ENCODE measurements at places on chromosomes 5 and 9. TPM values are rescaled to one million over a fixed set of nuclear protein-coding genes. Genes with fewer than 3 reads are reported as not detected.

- DNase-seq, result no peak
Measured at GRCh38 chr5:159704160-159704559, 212.1 kb upstream of the ADRA1B start.

DNA sequence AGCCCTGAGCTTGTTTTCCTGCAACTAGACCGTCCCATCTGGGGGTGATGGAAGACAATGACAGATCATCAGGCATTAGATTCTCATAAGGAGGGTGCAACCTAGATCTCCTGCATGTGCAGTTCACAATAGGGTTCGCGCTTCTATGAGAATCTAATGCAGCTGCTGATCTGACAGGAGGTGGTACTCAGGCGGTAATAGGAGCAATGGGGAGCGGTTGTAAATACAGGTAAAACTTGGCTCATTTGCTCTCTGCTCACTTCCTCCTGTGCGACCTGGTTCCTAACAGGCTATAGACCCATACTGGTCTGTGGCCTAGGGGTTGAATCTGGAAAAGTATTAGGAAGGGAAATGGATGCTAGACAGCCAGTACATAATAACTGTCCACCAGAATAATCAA is 39.7 kb downstream of the PTTG1 start:
- no peak for DNase-seq

The PHF24 gene
- not detected for total RNA-seq

DNA sequence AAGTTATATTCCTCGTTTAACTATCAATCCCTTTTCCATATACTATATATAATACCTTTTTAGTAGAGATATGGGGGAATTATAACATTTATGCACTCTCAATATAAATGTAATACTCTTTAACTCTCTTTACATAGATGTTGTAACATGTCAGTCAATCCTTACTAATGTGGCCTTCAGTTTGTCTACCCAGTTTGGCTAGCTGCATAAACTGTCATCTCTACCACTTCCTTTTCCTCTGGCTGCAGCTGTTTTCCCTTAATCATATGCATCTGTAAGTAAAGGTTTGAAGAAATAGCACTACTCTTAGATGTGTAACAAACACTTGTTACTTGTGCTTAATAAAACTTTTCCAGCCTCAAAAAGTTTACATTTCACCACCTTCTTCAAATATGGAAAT is 13.4 kb downstream of the ABHD17B start:
- no peak for DNase-seq

The PCDH1 gene
- total RNA-seq, result 31.3 TPM

DNA sequence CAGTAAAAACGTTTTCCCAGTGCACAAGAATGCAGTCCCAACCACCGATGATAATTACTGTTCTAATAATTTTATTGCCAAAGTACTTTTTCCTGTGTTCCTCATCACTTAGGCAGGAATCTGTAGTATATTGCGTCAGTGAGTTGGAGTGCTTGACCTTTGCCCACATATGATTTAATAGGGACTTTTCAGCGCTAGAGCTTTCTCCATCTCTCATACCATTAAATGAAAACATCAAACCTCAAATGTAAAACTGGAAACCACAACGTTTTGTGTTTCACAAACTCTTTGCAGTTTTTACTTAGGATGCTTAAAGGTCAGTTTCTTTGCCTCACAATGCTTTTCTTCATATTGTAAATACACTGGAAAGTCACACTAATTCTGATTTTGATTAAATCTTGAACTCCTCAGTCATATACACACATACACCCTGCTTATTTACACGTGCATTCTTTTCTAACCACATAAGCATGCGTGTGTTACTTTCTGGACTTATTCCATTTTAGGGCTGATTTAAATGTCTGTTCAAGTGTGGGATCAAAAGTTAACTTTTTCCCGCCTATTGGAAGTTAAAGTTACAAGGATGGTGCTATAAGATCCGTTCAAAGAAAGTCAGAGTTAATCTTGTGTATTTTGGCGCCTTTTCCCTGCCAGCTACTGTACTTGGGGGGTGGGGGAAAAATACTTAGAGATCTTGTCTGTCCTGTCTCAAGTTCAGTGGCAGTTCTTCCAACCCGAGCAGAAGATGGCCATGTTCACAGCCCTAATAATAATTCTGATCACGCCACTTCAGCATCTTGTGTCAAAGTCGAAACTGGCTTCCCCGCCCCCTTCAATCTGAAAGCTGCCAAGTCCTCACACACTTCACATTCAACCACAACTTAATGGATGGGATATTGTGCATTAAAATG is 6.6 kb upstream of the NFIB start:
- peak; percentile 54 for DNase-seq

DNA sequence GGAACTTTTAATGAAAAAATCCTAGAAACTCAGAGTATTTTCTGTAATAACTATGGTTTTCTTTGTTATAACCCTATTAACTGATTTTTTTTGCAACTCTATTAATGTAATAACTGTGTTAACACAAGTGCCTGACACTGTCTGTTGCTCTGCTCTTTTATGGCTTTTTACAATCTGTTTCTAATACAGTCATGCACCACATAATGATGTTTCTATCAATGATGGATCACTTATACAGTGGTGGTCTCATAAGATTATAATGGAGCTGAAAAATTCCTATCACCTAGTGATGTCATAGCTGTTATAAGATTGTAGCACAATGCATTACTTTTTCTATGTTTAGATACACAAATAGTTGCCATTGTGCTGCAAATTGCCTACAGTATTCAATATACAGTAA is 123.1 kb upstream of the SV2C start:
- DNase-seq, result no peak

The TTC39B gene
- total RNA-seq, result 5.3 TPM

DNA sequence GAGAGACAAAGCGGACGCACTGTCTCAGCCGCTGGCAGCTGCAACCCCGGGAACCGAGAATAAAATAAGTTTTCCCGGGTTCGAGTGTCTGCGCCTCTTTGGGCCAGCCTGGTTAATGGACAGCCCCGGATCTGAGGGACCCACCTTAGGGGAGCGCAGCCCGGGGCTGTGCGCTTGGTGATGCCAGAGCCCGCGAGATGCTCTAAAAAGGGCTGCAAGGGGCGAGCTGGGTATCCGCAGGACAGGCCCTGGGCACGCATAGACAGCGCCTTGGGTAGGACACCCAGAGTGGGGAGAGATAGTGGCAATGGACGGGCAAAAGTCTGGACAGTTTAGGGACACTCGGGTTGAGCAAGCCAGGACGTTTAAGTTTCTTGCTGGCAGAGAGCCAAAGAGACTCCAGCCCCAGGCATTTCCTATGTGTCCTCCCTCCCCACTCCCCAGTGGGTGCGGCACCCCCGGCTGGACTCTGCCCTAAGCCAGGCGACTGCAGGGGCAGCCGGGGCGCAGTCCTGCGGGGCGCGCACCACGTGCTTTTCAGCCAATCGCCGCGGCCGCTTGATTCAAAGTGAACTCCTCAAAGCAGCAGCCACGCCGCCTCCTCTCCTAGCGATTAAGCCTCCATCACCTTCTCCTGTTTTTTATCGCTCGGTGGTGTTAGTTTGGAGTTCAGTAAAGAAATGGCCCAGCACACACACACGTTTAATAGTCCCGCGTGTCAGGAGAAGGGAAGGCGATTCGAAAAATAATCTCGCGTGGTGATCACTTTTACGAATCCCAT is 616 bp upstream of the ENC1 start:
- DNase-seq, result peak; percentile 69

DNA sequence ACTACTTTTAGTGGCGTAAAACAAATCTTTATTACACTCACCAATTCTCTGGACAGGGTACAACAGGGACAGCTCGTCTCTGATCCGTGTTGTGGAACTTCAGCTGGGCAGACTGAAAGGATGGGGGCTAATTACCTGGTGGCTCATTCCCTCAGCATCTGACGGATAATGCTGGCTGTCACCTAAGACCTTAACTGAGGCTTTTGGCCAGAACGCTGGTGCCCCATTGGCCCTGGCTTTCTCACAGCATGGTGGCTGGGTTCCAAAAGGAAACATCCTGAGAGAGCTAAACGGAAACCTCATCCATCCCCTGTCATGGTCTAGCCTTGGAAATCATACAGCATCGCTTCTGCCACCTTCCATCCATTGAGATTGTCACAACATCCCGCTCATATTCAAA is 62.9 kb downstream of the RAI14 start:
- DNase-seq, result no peak

DNA sequence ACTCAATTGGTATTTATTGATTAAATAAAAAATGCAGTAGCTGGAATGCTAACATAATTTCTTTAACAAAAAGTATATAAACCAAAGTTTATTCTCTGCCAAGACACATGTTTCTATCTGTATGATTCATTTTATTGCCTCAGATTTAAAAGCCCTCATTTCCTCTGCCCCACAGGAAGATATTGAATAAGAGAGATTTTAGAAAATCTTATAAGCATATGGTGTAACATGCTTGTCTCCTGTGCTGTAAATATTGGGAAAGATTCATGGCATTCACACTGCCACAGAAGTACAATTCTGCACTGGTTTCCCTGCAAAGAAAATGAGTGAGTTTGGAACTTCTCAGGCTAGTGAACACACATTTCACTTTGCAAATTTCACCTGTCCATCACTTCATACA is 134.9 kb upstream of the FBXL7 start:
- DNase-seq, result no peak

DNA sequence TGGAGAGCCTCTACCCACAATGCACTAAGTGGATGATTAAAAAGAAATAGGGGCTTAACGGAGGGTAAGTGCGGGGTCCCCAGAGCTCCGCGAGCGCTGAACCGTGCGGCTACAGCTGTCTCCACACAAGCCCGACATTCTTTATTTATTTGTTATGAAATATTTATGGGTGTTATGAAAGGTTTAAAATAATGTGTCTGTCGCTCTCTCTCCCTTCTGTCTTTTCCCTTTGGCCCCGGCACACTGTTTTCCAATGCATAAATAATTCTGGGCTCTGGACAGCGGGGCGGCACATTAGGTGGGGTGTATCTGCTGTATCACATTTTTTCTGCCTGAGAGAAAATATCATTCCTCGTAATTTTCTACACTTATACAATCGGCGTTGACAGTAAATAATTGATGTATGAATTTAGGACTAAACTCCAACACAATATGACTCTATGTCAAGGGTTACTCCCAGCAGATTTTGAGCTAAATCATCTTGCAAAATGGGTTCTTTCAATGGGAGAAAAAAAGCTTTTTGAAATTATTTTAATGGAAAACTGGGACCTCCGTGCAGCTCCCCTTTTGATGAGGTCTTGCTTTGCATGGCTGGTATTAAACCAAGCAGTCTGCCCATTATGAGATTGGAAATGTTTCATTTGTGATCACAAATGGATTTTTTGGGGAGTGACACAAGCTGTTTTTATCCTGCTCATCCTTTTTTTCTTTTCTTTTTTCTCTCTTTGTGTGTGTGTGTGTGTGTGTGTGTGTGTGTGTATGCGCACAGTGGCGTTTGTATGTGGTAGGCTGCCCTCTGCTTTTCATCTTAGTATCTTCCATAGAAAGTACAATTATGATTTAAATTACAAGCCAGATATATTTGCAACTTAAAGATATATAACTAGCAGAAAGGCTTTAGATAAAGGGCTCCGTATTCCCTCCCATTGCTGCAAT is 370.6 kb upstream of the IRX4 start:
- no peak for DNase-seq

DNA sequence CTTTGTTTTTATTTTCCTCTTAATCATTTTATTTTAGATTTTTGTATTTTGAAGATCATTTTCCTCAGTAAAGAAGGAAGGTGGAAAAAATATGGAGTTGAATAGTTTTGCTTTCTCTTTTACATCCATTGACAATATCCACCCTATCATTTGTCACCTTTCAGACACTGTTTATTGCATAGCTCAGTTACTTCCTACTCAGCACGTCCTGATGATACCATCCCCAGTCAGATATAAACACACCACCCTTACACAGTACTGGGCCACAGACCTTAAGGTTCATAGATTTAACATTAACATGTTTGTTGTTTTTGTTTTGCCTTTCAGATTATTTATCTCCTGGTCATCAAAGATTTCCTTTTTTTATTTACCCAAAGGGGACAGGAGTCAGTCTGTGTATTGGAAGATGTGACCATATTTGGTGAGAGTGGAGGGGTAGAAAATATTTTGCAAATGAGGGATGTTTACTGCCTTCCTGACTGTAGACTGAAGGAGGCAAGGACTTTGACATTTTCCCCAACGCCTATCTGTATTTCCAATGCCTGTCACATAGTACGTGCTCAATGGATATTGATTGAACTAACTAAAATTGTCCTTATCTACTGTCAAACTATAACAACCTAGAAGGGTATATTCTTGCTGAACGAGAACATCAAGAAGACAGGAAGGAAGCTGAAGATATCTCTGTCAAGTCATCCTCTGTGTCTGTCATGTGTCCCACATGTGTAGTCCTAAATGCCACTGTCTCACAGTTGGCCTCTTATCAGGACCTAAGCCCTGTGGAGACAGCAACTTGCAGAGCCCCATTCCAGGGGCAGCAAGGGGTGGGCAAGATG is 15.6 kb downstream of the STX17 start:
- DNase-seq, result no peak

DNA sequence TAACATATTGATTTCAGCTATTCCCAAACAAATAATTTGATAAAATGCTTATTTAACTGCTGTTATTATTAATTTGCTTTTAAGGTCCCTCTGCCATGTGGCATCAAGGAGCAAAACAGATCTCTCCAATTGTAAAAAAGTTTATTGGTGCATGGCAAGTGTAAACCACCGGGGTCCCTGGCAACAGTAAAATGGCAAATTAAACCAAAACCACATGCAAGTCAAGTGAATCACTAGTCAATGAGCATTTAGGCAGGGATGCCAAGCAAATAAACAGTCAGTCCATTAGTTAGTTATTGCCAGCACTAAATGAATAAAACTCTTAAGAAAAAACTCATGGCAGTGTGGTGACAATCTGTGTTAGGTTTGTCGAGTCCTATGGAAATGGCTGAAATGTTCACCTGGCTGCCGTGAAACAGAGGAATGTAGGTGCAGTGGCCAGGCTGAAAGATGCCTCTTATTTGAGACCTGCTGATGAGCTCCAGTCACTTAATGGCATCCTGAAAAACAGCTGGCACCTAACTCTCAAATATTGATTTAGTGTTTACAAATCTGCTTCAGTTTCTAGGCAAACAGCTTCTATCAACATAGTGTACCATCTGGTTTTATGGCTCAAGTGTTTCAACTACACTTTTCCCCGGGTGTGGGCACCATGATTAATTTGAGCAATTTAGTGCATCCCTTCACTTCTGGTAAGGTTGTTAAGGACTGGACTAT is 296.5 kb upstream of the ITGA1 start:
- no peak for DNase-seq

DNA sequence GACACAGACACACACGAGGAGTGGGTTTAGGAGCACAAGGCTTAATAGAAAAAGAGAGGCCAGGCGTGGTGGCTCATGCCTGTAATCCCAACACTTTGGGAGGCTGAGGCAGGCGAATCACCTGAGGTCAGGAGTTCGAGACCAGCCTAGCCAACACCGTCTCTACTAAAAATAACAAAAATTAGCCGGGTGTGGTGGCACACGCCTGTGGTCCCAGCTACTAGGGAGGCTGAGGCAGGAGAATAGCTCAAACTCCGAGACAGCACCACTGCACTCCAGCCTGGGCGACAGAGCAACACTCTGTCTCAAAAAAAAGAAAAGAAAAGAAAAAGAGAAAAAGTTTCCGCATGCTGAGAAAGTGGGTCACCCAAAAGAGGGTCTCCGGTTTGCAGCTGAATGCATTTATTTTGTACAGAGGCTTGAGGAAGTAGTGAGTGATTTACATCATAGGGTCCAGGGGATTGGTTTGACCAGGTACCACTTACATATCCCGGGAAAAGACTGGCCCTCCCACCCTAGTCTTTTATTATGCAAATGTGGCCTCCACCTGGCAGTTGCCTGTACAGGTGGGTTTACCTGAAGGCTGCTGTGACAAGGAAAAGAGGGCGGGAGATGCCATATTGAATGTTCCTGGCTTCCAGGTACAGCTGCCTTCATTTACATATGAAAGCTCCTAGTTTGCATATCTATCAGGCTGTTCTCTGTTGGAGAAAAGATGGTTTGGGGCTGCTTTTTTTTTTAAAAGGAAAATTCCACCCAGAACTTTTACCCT is 366.2 kb upstream of the GRAMD2B start:
- no peak for DNase-seq

The FOXD4L3 gene
- not detected for total RNA-seq
